HTR-8/SVneo (cell line): ENCODE measurements at places on chromosomes 11 and 22.

- no peak for DNase-seq
Observed at GRCh38 chr22:40180403-40180802, 2.7 kb downstream of the TNRC6B start.

- DNase-seq = no peak
Observed at GRCh38 chr11:114183044-114183511, 113.1 kb upstream of the NNMT start.

- DNase-seq = no peak
Observed at GRCh38 chr11:78954261-78954660, 379.6 kb upstream of the NARS2 start.

DNA sequence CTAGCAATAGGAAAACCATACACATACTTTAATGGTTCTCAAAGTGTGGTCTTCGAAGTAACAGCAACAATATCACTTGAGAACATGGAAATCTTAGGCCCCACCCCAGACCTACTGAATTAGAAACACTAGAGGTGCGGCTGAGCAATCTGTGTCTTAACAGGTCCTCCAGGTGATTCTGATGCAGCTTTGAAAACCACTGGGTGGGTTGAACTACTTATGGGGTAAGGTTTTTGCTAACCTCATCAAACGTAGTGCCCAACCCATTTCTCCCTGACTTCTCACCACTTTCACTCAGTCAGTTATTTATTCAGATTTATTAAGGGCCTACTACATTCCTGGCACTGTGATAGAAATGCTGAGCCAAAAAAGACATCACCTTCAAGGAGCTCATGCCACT is 3.7 kb downstream of the MPZL2 start:
- no peak for DNase-seq

DNA sequence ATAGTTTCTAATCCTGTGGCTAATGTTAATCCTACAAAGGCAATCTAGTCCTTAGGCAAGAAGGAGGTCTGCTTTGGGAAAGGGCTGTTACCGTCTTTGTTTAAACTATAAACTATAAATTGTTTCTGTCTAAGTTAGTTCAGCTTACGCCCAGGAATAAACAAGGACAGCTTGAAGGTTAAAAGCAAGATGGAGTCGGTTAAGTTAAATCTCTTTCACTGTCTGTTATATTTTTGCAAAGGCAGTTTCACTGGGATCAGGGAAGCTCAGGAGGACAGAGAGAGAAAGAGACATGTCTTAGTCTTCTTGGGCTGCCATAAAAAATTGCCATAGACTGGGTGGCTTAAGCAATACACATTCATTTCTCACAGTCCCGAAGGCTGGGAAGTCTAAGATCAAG is 27.6 kb upstream of the CEP295 start:
- DNase-seq = no peak

- DNase-seq = no peak
Observed at GRCh38 chr11:86696451-86696850, 24.0 kb upstream of the ME3 start.
